ENCODE measurements at places on chromosomes 5 and 9.

DNA sequence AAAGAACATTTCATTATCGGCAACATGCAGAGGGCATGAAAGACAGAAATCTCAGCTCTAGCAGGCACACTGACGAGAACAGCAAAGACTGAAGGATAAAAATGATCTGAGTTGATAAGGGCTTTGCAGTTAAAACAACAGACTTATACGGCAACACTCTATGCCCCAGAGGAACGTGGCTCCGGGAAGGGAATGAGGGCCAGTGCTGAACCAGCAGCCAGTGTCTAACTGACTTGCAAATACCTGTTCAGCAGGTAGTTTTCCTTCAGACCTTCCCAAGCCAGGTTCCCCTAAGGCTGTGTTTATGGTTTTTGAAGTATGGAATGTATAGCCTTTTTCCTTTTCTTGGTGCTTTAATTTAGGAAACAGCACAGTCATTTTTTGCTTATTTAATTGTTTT is 121.3 kb upstream of the CDH18 start:
- DNase-seq = no peak

- DNase-seq = no peak
Measured at GRCh38 chr9:70954126-70954525, 167.3 kb downstream of the TRPM3 start.

DNA sequence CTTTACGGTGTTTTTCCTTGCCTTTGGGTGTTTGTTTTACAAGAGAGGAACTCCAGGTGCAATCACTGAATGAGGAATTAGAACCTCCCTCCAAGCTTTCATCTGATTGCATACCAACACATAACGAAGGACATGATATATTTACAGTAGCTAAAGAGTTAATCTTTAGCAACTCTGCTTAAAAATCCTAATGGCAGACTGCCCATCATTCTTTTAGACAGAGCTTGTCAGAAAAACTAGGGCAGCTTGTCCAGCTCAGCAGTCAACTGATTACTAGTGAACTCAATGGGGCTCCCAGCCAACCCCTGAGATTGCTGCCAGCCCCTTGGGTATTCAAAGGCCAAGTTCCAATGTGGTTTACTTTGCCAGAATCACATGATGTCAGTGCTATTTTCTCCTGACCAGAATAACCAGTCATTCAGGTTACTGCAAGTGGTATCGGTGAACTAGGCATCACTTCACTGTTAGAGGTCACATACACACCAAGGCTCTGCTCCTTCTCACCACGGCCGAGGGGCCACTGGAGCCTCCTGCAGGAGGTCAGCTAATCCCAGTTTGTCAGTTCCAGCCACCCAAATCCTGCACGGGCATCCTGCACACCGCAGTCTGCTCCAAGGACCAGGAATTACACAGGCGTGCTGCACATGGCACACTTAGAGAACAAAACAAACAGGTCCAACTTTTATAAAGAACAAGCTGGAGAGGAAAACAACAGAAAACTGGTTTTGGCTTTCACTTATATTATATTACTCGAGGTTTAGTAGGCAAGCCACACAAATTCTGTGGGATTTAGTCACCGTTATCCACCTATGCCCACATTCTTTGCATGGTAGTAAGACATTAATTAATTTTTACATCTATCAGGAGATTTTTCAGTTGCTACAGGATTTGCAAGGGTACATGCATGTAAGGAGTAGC is 62.5 kb downstream of the NFIB start:
- peak; percentile 100 for DNase-seq

- no peak for DNase-seq
Measured at GRCh38 chr9:34541540-34541939, 18.8 kb upstream of the ENHO start.

- DNase-seq = no peak
Measured at GRCh38 chr9:73160868-73161267, 9.2 kb downstream of the ANXA1 start.

DNA sequence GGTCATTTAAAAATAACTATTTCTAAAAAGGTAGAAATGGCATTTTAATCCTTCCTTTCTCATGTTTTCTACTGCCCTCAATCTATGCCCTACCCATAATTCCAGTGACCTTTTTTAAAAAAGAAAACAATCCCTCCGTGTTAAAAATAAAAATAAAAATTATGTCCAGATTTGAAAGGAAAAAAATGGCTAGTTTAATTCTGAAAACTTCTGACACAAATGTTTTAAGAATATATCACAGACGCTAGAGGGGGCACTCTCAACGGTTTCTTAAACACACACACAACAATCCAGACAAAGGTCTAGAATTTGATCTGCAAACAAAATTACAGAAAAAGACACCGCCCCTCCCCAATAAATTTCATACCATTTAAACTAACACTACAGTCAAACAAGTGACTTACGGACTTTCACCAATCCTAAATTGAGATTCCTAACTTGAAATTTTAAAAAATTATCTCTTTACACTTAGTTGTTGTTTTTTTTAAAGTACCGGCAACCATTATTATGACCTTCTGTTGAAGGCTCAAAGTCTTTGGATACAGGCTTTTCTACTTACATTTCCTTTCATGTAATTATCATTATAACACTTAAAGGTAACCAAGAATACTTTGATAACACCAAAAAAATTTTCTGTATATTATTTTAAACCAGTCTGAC is 38.2 kb downstream of the CLINT1 start:
- peak; percentile 9 for DNase-seq

- DNase-seq = peak; percentile 66
Measured at GRCh38 chr5:164013077-164013670, 507.8 kb downstream of the MAT2B start.

- no peak for DNase-seq
Measured at GRCh38 chr9:2281031-2281802, 266.1 kb downstream of the SMARCA2 start.

- no peak for DNase-seq
Measured at GRCh38 chr5:170265522-170265921, 32.1 kb downstream of the LCP2 start.

- peak; percentile 97 for DNase-seq
Measured at GRCh38 chr5:172443441-172444109, 10.8 kb downstream of the SH3PXD2B start.

- DNase-seq = no peak
Measured at GRCh38 chr9:125240649-125240999, 519 bp downstream of the HSPA5 start.

DNA sequence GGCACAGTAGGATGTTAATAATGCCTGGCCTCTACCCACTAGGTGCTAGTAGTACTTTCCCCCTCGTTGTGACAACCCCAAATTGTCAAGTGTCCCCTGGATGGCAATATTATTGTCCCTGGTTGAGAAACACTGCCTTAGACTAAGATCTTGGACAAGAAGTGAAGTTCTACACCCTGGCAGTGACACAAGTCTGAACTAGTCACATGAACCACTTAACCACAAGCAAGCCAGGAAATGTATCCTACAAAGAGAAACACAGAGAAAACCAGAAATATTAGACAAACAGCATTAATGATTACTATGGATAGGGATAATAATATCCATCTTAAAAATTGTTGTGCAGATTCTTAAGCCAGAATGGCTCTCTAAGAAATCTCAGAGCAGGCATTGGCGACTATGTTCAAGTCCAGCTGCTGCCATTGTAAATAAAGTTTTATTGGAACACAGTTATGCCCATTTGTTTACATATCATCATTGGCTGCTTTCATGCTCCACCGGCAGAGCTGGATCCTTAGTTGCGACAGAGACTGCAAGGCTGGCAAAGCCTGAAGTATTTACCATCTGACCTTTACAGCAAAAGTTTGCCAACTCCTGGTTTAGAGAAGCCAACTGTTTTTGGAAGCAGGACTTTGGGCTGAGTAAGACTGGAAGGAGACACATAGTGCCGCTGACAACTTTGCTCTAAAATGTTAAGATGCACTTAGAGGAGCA is 80.8 kb downstream of the NTRK2 start:
- no peak for DNase-seq

DNA sequence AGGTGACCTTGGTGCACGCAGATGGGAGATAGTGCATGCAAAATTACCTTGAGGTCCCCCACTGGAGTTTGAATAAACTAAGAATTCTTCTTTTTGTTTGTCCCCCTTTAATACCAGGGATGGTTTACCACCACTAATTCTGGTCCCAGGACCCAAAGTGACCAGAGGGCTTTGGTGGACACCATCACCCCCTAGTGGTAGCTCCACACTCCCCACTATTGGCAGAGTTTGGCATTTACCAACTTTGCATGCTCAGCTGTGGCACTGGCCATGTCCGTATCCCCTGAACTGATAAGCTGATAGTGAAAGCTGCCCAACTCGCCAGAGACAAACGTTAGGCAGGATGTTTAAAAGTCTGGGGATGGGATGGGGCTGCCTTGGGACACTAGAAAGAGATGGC is 3.3 kb downstream of the ASTN2 start:
- DNase-seq = peak; percentile 10

DNA sequence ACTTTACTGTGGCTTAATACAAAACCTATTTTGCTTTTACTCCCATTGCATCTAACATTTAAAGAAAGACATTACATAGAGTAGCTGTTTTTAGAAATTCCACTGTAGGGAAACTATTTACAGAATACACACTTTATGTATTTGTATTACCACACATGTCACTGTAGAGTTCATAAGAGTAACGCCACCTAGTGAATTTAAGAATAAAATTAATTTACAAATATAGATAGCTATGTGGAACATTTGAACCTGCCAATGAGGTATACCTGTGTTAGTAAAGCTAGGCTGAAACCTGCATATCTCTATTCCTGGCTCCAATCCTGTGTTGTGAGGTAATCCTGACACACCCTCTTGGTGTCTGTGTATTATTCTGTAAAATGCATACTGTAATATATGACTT is 234.4 kb downstream of the MAST4 start:
- no peak for DNase-seq

DNA sequence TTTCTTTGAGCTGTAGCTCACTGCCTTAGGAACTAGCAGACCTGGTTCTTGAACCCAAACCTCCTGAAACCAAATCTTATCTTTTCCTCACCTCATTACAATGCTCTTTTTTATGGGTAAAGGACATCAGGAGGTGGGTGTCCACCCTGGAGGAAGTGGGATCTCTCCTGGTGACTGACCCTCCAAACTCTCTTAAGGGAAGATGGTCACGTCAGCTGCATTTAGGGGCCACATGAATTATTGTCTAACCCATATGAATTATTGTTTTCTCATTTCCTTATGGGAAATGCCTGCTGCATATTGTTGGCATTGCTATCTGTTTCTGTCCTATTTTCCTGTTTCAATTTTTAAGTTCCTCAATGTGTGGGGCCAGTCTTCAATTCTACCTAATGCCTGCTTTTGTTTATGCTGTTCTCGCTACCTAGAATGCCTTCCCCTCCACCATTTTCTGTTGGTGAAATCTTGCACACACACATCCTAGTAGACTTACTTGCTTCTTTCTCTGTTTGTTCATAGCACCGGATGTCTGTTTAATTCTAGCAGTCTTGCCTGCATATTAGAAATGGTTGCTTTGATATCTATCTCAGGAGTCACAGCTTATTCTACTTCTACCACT is 22.0 kb upstream of the SPINK1 start:
- no peak for DNase-seq

DNA sequence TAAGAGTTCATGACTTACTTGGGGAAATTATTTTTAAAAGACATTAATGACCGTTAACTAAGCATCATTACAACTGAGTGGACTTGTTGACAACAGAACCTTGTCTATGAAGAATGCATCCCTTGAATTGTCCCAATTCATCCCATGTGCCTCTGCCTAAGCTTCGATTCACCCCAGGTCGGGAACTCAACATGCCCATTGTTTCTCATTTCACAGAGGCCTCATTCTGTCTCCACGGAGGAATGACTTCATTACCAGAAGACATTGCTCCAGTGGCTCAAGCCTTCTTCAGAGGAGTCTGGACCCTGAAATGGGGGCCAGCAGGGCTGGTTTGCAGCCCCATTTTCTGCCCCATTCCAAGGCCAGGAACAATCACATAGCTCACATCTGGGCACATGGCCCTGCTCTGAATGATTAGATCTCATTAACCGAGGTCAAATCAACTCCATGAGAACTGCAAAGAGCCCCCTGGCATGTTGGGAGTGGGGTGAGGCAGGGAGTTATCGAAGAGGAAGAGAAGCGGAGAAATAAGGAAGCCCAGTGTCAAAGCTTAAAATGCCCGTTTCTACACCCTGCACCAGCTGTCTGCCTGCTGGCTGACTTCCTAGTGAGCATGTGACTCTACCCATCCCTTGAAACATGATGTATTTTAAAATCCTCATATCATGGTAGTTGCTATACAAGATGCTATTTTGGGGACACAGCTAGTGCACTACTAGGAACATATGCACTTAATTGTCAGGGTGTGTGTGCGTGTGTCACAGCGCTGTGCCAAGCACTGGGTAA is 137.3 kb downstream of the LHFPL2 start:
- DNase-seq = no peak

Measured in NCI-H446 (cell line).